ENCODE measurements at places on chromosomes 5 and 9. TPM values are rescaled to one million over a fixed set of nuclear protein-coding genes. Genes with fewer than 3 reads are reported as not detected.

Gene PCAT7
- polyA plus RNA-seq: not detected

Gene TTC23L
- polyA plus RNA-seq: 3.6 TPM

Gene PRR16
- polyA plus RNA-seq: not detected

Gene TTC16
- not detected for polyA plus RNA-seq

Gene KCTD16
- polyA plus RNA-seq: not detected

Data from naive B cell (primary cell).